ENCODE measurements at places on chromosomes 4 and X.

- no peak for DNase-seq
These were observed 88.6 kb upstream of the MXRA5 start for GRCh38 chrX:3435057-3435456.

- DNase-seq, result no peak
These were observed 2.0 kb upstream of the CDK16 start for GRCh38 chrX:47216393-47216925.

- no peak for DNase-seq
These were observed 59.2 kb upstream of the LEF1 start for GRCh38 chr4:108227923-108228322.

DNA sequence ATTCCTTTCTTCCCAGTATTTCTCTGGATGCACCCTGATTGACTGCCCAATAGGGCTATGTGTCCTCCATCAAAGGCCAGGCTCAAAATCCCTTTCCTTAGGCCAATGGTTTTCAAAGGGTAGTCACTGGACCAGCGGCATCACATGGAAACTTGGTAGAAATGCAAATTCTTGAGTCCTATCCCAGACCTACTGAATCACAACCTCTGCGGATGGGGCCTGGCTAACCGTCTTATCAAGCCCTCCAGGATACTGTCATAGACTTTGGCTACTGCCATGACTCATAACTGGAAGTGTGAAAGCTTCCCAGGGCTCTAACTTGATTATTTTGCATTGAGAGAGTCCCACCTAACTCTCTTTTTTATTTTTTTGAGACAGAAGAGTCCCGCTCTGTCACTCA, 71.9 kb upstream of the TFDP3 start:
- DNase-seq, result no peak

- no peak for DNase-seq
These were observed 251.1 kb downstream of the DCLK2 start for GRCh38 chr4:150329373-150329772.

DNA sequence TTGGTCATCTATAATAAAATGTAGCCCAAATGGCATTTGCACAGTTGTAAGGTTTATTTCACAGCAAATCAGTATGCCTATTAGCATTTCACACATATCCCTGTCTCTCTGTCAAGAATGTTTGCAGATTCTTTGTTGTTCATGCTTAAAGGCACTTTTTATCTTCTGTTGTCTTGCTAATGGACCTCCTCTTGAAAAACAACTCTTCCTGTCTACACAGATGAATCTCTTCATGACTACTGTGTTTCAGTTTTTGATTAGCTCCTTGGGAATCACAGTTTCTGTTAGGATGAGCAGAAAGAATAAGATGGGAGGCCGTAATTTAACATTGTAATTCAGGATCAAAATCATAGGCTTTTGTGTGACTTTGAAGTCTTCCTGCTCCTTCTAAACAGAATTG, 35.5 kb upstream of the SLC4A4 start:
- DNase-seq, result no peak

DNA sequence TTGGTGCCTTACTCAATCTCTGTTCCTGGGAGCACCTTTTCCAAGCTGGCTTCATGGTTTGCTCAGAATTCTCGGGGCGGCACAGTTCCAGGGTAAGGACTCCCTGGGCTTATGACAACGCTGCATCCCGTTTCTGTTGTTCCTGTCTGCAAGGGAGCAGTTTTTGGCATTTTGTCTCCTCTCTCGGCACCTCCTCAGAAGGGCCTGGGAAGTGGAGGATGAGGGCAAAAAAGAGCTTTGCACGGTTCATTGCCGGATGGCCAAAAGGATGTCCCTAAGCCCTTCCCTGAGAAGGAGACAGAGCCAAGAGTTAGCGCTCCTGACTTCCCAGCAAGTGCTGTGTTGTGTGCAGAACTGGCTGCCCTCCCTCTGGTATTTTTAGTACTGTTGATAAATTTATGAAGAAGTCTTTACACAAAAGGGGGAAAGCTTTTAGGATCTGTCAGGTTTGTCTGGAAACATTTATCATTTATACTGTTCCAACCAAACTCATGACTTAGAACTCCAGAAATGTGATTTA, 13.4 kb downstream of the SRD5A3 start:
- no peak for DNase-seq

DNA sequence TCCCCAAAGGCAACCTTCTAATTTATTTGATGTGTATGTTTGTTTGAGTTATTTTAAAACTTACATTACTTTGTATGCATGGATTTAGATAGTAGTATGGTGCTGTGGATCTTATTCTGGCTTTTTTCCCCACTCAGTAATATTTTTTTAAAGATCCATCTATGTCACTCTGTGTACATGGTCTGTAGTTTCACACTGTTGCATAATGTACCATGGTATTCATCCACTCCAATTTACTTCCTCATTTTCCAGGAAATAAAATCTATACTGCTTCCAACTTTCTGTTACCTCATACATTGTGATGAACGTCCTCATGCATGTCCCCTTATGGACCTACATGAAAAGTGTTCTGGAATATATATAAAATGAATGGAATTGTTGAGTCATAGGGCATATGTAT, 17.6 kb downstream of the ARMCX2 start:
- no peak for DNase-seq

- no peak for DNase-seq
These were observed 30.0 kb downstream of the IRF2 start for GRCh38 chr4:184444215-184444952.

DNA sequence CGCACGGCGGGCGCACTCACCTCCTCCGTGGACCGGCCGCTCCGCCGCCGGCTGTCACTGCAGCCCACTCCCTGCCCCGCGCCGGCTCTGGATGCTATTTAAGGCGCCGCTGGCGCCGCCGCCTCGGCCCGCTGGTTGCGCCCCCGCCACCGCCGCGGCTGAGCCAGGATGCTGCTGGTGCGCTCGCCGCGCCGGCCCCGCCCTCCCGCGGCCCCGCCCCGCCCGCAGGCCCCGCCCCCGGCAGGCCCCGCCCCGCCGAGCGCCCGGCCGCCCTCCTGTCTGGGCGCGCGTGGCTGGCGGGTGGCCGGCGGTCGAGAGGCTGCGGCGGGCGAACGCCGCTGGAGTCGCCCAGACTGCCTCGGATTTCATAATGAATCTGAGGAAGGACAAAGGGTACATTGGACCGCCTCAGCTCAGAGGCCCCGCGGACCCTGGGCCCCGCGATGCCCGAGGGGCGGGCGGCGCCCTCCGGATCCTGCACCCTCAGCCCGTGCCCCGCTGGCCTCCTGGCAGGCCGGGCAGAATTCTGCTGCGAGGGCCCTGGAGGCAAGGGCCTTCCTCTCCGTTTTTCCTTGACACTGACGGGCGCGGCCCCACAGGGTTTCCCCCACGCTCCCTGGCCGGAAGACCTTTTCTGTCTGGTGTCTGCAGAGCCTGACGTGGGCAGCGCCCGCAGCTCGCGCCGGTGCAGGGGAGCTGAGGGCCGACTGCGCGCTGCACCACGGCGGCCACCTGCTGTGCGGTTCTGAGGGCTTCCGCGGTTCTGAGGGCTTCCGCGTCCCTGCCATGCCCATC, at the start of gene ACSL1:
TSS of gene ACSL1 (minus strand) at position 73 of the 795 bp plus-strand sequence. CDS start 22,454 bp downstream, outside the sequence.
- DNase-seq, result no peak

DNA sequence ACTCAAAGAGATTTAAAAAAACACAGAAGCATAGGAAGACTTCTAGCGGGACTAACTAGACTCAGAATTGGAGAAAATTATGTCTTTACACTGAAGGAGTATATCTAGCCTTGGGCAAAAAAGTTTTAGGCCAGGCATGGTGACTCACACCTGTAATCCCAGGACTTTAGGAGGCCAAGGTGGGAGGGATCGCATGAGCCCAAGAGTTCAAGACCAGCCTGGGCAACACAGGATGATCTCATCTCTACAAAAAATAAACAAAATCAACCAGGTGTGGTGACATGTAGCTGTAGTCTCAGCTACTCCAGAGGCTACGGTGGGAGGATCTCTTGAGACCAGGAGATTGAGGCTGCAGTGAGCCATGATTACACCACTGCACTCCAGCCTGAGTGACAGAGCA, 99.5 kb downstream of the NEUROG2 start:
- DNase-seq, result no peak

DNA sequence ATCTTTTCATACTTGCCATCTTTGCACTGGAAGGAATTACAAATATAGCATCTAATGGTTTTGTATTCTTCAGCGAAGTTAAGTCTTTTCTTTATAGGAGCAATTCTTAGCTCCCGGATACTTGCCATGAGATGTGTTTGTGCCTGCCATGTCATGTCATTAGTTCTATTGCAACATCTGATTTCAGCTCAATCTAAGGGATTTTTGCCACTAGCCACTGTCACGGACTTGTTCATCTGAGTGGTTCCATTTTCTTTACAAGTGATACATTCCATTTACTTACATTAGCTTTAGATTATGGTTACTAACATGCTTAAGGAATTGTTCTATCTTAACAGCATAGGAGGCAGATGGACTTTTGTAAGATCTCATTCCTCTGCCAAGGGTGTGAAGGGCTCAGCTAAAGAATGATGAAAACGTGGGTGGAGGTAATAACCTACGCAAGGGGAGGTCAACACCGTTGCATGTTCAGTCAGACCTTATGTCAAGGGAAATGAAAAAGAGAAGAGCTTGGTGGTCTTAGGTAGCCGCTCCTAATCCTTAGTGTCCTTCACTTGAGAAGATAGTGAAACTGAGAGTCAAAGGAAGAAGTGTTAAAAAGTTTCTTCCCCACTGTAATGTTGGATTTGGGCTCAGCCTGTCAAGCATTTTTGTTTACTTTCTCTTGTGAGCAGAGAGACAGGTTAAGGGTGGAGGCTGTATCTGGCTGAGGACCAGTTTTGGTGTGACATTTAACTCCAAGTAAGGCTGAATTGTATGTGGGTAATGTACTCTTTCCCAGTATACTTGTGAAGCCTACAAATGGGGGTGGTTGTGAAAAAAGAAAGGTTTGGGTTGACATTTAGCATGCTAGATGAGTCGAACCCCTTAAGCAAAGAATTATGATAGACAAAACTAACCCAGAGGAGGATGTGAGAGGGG, 3.6 kb upstream of the KLHL2 start:
- DNase-seq, result no peak

GRCh38 chrX:71181558-71181909, 36.9 kb downstream of the NLGN3 start:
- no peak for DNase-seq

DNA sequence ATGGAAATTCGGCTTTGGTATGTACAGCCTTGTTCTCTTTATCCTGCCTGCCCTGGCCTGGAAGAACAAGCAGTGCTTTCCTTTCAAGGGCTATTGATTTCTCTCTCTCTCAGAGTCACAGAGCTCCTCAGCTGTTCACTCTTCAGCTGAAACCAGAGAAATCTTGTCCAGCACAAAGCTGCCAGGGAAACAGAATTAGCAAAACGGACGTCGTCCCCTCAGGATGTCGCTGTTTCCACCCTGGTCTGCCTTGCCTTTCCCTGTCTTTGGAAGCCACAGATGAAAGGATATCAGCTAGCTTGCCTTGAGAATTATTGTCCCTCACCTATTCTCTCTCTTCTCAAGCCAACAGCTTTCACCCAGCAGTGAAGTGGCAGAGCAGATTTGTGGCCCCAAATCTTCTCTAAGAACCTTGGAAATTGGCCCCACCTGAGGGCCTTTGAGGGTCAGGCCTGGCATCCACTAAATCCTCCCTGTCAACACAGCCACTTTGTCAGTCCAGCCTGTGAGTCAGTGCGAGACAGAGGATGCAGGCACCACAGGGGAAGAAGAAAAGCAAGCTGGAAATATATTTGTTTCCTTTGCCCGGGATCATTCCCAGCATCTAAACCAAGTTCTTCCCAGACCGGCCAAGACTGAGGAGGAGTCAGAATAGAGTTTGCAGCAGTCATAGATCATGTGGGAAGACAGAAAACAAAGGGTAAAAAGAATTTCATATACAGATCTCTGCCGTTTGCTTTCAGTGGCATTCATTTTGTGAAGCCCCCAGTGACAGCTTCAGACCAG, 63.8 kb upstream of the MTM1 start:
- no peak for DNase-seq

DNA sequence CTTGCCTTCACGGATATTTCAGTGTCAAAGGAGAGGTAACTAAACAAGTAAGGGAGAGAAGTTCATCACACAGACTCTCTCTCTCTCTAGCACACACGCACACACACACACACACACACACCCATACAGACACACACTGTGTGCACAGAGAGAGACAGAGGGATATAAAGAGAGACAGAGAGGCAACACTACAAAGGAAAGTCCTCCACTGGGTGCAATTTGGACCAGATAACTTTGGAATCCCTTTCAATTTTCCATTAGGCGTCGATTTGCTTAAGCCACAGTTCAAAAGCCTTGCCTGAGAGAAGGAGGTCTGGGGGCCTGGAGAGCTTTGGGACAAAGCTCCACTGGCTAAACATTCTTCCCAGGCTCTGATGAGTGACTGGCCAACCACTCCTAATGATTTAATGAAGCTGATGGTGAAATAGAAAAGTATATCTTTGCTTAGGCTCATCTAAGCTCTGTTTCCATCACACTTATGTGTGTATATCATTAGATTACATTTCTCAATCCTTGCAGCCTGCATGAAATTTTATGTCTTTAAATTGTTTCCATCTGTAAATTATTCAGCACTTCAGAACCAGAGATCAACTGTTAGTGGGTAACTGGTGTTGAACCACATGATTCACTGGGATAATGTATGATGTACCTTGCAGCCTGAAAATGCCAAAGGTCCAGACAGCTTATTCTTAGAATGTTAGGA, 180.8 kb downstream of the MAGEB17 start:
- DNase-seq, result no peak

DNA sequence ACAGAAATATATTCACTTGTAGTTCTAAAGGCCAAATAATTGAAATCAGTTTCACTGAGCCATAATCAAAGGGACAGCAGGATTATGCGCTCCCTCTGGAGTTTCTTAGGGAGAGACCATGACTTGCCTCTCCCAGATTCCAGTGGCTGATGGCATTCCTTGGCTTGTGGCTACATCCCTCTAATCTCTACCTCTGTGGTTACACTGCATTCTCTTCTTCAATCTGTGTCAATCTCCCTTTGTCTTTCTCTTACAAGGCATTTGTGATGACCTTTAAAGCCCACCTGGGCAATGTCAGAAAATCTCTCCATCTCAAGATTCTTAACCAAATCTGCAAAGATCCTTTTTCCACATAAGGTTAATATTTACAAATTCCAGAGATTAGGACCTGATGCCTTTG, 260.2 kb downstream of the UNC5C start:
- DNase-seq, result no peak

GRCh38 chrX:31178064-31178768, 106.4 kb upstream of the FTHL17 start:
- no peak for DNase-seq

DNA sequence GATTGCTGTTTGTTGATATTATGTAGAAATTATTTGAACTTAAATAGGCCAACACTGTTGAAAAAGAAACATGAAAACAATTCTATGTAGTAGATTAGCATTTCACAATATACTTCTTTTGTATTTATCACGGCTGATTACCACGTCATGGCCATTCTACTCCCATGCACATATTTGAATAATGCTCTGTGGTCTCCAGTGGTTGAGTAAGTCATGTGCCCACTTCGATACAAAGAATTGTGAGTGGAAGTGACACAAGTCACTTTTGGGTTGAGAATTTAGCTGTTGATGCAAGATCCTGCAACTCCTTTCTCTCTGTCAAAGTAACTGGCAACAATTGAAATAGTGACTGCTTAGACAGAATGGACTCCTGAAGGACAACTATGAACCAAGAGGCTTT, 6.7 kb upstream of the FSTL5 start:
- no peak for DNase-seq

GRCh38 chr4:8904041-8904501, 32.4 kb upstream of the HMX1 start:
- no peak for DNase-seq
